Right renal pelvis (tissue), 4 donors: ENCODE measurements at places on chromosomes 2 and 18.

- no peak for DNase-seq
These were observed 82.0 kb downstream of the NRP2 start for GRCh38 chr2:205764270-205764746.

DNA sequence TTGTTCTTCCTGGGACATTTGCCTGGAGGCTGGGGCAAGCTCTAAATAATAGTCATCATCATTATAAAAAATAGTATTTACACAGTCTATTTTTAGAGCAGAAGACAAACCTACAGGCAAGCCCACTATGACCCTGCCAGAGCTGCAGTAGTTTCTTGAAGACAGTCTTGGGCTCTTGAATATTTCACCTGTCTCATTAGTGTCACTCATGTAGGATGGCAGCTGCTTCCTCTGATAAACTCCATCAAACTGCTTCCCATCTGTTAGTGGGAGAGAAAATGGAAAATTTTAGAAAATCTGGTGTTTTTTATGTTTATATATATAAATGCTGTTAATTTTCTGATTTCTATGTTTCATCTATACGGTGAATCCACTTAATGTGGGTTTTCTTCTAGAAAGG, 8.5 kb upstream of the CYRIA start:
- no peak for DNase-seq

DNA sequence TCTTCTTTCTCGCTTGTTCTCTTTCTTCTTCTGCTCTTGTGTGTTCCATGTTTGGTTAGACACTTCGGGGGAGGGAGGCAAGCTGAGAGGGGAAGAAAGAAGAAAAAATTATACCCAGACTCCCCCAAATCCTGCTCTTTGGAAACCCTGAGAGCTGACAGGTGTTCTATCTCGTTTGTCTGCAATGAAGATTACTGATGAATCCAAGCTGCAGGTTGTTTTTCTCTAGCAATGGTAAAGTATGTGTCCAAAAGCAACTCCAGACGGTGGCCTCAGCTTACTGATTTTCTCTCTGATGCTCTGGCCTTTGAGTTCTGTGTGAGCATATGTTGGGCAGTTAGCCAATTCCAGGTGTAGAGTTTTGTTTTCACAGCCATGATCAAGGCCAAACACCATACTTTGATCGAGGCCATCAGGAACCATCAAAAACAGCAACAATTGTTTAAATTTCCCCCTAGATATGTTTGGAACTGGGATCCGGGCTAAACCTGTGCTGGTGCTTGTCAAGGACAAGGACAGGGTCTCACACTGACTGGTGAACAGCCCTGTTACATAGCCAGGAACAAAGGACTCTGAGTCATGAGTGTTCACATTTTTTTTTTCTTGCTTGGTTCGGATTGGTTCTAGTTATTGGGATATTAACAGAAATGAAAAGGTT, 142.0 kb downstream of the PRKCE start:
- no peak for DNase-seq

- no peak for DNase-seq
These were observed 398.8 kb downstream of the CCDC85A start for GRCh38 chr2:56582570-56582969.

DNA sequence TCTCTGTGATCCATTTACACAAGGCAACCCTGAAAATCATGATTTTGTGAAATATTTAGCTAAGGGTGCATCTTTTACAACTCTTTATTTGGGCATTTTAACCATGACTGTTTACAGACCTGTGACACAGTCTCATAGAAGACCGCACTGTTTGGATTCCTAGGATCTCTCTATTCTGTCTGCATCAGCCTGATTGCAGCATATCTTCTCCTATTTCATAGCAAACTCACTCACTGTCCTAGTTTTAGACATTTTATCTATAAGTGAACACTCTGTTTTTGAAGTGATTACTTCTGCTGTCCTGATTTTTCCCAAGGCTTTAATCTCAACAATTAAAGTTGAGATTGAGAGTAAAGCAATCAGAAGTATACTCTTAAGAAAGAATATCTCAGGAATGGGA, 56.2 kb downstream of the CAVIN2 start:
- no peak for DNase-seq

DNA sequence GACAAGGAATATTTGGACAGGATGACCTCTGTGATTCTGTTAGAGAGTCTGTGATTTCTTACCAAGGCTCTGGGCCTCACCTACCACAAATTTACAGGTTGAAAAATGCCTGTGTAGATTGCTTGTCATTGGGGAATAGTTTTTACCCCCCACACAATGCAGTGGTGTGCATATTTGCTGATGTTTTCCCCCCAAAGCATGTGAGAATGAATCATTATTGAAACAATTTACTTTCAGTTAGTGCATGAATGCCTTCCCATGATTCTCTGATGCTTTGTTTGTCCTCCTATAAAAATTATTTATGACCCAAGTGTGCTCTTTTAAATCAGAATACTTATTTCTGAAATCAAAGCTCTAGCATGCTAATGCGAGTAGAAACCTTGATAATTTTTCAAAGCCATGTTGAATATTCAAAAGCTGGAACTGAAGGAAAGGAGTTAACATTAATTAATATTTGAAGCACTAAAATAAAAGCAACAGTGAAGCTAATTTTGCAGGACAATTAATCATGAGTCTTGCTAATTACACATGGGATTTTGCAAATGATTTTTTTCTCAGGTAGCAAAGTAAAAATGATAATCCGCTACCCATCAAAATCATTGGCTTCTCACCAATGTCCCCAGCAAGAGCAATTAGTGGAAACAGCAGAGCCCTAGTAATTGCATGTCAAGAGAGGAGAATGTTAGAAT, 361.2 kb upstream of the HNRNPA3 start:
- no peak for DNase-seq

GRCh38 chr2:1868683-1869141, 124.4 kb upstream of the PXDN start:
- DNase-seq: no peak

DNA sequence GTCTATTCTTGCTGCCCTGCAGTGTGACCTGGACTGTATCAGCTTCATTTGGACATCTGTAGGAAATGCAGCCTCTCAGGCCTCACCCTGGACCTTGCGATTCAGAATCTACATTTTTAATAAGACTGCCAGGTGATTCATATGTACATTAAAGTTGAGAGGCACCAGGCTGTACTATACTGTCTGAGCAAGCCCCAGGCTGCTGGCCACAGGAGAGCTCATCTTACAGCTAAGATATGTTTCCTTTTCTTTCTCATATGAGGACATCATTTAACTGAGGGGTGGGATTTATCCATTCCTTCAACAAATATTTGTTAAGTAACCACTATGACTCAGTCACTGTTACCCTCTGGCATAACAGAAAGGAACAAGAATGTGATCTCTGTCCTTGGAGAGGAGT, 78.2 kb upstream of the GCFC2 start:
- DNase-seq: no peak

DNA sequence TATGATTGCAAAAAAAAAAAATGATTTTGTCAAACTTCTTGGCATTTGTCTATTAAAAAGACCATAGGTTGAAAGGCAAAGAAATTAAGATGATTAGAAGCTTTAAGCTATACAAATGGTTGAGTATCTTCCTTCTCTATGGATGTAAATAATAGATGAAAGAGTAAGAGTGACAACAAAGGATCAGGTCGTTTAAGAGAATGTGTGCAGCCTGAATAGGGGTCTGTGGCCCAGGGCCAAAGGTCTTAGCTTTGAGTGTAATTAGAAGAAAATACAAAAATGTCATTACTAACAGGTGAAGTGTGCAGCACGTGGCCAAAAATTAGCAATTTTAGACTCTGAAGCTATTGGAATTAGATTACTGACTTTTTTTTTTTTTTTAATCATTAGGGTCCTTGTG, 122.4 kb downstream of the GREB1L start:
- no peak for DNase-seq

DNA sequence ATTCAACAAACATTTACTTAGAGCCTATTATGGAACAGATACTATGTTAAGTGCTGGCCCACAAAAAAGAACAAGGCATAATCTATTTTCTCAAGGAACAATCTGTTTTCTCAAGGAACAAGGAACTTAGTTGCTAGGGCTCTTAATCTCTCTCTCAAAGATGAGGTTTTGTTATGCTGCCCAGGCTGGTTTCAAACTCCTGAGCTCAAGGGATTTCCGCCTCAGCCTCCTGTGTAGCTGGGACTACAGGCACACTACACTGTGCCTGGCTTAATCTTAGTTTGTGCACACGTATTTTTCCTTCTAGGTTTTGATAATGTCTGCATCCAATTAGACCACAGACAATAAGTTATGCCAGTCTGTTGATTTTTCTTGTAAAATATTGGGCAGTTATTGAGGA, 89.5 kb downstream of the PTH2R start:
- DNase-seq: no peak

DNA sequence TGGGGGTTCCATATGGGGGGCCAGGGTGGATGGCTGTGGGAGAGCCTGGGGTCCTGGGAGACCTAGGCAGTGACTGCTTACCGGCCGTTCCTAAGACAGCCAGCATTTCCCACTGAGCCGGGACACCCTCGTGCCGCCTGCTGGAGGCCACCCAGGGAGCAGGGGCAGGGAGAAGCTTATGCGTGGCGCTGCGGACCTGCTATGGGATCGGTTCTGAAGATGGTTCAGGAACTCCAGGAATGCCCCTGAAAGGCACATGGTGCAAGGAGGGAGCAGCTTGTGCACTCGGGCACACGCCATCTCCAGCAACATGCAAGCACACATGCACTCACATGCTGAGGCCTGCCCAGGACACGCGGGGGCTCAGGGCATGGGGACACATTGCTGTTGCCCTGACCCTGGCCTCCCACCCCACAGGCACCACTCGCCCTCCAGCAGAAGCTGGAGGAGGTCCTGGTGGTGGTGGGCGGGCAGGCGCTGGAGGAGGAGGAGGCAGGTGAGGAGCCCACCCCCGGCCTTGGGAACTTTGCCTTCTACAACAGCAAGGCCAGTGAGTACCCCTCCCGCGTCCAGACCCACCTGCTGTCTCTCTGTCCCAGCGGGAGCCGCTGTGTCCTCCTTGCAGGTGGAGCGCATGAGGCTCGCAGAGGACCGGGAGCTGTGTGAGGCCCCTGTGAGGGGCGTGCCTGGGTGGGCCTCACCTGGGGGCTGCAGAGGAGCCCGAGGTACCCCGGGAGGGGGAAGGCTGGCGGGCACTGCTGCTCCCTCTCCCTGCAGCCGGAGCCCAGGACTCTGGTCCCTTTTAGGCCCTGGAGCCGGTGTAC, 4.1 kb downstream of the KLHL30 start:
- no peak for DNase-seq

- DNase-seq: no peak
These were observed 60.1 kb upstream of the CD28 start for GRCh38 chr2:203646266-203646864.

DNA sequence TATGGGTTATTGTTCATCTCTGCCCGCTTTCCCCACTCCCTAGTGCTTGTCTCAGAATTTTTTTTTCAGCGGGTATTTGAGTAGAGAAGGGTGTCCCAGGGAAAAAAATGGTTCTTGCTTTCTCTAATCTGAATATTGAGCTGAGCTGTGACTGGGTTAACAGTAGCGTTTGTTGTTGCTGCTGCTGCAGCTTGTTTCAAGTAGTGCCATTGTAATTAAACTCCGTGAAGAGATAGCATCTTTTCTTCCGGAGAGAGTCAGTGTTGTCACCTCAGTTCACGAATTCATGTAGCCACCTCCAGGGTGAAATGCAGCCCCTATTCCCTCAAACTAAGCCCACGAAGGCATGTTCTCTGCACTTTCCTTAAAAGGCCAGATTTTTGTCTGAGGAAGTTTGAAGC, 1.5 kb upstream of the AAK1 start:
- DNase-seq: no peak

DNA sequence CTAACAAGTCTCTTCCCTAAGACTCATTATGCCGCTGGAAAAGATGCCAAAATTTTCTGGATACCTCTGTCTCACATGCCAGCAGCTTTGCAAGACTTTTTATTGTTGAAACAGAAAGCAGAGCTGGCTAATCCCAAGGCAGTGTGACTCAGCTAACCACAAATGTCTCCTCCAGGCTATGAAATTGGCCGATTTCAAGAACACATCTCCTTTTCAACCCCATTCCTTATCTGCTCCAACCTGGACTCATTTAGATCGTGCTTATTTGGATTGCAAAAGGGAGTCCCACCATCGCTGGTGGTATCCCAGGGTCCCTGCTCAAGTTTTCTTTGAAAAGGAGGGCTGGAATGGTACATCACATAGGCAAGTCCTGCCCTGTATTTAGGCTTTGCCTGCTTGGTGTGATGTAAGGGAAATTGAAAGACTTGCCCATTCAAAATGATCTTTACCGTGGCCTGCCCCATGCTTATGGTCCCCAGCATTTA, 26.3 kb downstream of the DHRS9 start:
- no peak for DNase-seq

GRCh38 chr2:68178432-68178831, 20.7 kb downstream of the PNO1 start:
- DNase-seq: no peak

GRCh38 chr2:164967781-164968228, 12.5 kb upstream of the SLC38A11 start:
- no peak for DNase-seq

- no peak for DNase-seq
These were observed 122.1 kb downstream of the PKP4 start for GRCh38 chr2:158578703-158579330.

GRCh38 chr2:239086325-239087020, 238.6 kb downstream of the TWIST2 start:
- no peak for DNase-seq

- no peak for DNase-seq
These were observed 97.7 kb downstream of the ALPK2 start for GRCh38 chr18:58531236-58531635.

GRCh38 chr18:24270937-24271380, 126.7 kb downstream of the OSBPL1A start:
- DNase-seq: no peak

DNA sequence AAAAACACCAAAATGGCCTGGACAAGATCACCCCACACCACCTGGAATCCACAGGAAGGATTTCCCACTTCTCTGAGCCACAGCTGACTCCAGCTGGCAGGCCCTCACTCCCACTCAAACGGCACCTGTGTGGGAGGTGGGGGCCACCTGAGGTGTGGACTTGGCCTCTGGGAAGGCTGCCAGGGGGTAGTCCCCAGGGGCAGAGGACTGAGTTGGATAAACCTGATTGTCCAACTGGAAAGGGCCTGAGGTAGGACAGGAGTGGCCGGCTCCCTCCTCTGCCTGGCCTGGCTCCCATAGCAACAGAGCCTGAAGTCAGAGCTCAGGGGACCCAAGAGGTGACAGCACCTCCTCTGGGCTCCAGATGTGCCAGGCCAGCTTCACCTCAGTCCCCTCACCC, 300.2 kb downstream of the CELF4 start:
- DNase-seq: no peak

GRCh38 chr2:168327328-168327727, 79.9 kb upstream of the STK39 start:
- DNase-seq: no peak

DNA sequence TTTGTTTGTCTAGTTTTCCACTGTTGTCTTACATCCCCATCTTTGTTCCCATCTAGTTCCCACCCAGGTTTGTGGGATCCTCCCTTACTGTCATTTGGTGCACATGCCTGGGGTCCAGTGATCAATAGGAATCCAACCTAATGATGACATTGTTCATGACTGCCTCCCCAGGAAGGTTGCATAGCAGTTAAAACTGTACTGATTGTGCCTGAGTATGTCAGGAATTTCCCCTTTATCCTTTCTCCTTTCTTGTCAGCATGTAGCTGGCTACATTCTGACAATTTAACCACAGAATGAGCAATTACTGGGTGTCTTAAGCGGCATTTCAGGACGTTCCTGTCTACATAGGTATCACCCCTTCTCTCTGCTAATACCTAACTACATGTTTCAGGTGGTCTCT, 653.0 kb downstream of the CNTNAP5 start:
- DNase-seq: no peak
